ENCODE measurements at places on chromosomes 13 and 19.

DNA sequence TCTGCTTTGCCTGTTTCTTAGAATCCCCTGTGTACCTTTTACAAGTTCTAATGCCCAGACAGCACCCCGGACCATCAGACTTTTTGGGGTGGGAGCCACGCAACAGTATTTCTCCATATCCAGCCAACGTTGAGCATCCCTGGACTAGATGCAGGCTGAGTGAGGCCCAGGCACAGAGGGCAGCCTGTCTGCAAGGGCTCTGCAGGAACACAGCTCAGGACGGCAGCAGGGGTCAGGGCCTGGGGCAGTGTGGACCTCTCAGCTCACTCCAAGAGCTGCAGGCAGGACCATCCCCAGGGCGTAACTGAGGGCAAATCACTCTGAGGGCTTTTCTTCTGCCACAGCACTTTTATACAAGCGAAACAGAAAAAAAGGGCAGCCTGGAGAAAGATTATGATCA, 95.8 kb downstream of the DNAJC15 start:
- no peak for DNase-seq

GRCh38 chr19:46976845-46977320, 42.8 kb upstream of the NPAS1 start:
- DNase-seq = no peak

GRCh38 chr13:69641773-69642172, 465.9 kb upstream of the ATXN8OS start:
- no peak for DNase-seq

DNA sequence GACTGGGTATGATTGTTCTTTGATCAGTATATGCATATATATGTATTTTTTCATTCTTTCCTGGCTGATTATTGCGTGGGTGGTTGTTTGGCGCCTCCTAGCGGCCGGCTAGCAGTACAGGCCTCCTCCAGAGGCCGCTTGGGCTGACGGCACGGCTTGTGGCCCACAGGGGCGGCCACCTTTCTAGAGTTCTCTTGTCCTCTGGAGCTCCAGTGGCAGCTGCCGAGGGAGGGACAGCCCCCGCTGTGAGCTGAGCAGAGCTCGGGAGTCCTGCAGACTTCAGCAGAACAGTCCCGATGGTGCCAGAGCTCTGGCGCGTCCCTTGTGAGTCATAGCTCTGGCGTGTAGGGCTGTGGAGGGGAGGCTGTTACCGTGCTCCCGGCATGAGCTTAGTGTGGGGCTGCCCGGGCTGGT, 22.5 kb upstream of the ZNF429 start:
- peak; percentile 0 for DNase-seq

DNA sequence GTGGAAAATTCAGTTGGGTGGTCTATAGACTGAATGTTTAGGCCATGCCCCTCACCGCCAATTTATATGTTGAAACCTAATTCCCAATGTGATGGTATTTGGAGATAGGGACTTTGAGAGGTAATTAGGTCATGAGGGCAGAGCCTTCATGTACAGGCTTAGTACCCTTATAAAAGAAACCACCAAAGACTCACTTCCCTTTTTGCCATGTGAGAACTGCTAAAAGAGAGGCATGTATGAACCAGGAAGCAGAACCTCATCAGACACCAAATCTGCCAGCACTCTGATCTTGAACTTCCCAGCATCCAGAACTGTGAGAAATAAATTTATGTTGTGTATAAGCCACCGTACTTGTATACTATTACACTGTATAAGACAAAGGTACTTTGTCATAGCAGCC, 40.6 kb downstream of the UQCRFS1 start:
- DNase-seq = no peak

DNA sequence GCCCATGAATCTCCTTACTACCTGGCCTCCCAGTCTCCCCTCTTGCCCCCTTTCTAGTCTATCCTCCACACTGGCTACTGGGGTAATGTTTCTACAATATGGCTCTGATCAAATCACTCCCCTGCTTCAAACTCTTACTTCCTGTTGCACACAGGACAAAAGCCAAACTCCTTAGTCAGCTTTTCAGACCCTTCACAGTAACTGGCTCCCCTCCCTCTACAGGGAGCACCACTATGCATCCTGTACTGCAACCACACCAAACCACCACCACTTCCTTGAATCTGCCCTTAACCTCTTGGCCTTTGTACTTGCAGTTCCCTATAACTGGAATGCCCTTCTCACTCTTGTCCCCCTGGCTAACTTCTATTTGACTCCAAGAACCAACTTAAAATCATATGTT, 32.2 kb downstream of the DEDD2 start:
- no peak for DNase-seq

All from NCI-H2227 treated with DMSO at 0.1 percent for 48 hours (cell line).